Endothelial cell of umbilical vein (primary cell): ENCODE measurements at places on chromosomes 5 and 9.

- no peak for DNase-seq
Observed at GRCh38 chr5:139190125-139190524, 8.0 kb downstream of the SIL1 start.

- DNase-seq, result no peak
Observed at GRCh38 chr5:14778792-14779070, 92.8 kb downstream of the ANKH start.

GRCh38 chr9:105373723-105374122 is 74.1 kb upstream of the FSD1L start:
- DNase-seq, result no peak

DNA sequence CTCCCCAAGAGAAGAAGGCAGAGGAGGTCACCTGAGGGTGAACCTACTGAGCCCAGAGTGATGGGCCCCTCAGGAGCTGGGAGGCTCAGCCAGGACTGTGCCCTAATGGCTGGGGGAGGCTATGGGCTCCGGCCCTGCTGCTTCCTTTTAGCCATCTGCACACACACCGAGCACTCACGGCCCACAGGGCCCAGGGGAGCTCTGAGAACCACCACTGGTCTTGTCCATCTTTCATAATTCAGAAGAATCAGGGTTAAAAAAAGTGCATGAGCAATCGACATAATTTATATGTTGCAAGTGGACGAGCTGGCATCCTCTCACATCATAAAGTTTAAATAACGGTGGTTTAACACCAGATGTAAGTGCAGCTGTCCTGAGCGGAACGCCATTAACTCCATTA is 162.1 kb downstream of the FSTL4 start:
- DNase-seq, result no peak
